HepG2 (cell line): ENCODE measurements at places on chromosomes 13 and 19. TPM values are rescaled to one million over a fixed set of nuclear protein-coding genes. Genes with fewer than 3 reads are reported as not detected.

- H3K4me1 ChIP-seq, result peaks cover 36% of the 10 kb centered on the region
- no peak overlapping the region for H3K27ac ChIP-seq
- H3K27me3 ChIP-seq, result peaks cover 4% of the 10 kb centered on the region; the same call in 1 of the 2 replicates
- DNase-seq, result no peak
- no peak overlapping the region for H3K4me3 ChIP-seq
Observed at GRCh38 chr19:294946-295686, 3.9 kb upstream of the PLPP2 start.

DNA sequence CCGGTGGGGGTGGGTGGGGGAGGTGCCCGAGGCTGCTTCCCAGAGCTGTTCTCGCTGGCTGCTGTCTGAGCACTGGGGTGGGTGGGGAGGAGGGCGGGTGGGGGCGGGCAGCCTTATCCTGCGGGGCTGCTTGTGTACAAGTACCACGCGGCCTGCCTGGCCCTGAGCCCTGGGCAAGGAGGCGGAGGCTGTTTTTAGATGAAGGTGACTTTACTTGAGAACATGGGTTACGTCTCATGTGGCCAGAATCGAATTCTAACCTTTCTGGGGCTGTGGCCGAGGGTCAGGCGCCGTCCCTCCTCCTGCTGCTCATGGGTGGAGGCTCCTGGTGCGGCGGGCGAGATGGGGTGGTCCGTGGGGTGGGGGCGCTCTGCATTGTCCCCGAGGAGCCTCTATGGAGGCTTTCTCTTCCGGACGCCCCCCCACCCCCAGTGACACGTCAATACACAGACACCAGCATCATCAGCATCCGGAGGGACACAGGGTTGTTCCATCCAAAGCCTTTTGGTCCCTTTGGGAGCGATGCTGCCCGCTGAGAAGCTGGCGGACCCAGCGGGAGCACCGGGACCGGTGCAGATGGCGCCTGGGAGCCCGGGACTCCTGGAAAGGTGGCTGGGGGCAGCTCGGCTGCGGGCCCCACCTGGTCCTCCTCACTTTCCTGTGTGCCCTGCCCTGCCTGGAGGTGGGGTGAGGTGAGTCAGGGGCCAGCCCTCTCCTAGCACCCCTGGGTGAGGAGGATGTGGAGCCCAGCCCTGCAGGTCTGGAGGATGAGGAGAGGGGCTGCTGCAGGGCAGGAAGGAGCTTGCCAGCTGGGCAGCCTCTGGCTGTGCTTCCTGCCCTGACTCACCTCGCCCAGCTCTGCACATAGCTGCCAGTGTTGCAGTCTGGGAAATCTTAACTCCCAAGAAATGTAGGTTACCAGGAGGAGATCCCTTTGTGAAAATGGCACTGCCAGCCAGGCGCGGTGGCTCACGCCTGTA, 3.4 kb downstream of the BSG start:
- peak overlapping the region; percentile 90 for H3K4me3 ChIP-seq
- DNase-seq, result no peak
- H3K36me3 ChIP-seq, result peaks cover 23% of the 10 kb centered on the region
- no peaks in the 10 kb centered on the region for H3K27me3 ChIP-seq
- no peak overlapping the region for H3K27ac ChIP-seq
- peaks cover 16% of the 10 kb centered on the region for H3K4me1 ChIP-seq

DNA sequence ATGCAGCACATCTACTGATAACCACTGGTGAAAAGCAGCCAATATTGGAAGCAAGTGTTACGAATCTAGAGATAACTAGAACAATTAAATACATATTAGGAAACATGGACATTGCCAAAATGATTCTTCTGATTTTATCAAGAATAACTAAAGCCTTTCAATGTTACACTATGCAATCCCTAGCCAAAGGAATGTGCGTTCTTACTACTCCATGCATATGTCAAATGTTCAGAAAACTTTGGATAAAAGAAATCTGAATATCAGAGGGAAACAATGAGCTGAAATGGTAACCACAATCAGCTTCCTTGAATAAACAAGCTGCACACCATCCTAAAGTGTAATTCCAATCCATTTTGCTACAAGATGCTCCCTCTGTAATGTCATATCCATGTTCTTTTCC, 951 bp upstream of the POSTN start:
- no peak overlapping the region for H3K27ac ChIP-seq
- no peaks in the 10 kb centered on the region for H3K36me3 ChIP-seq
- no peak overlapping the region for H3K4me3 ChIP-seq
- H3K27me3 ChIP-seq, result no peaks in the 10 kb centered on the region

- no peaks in the 10 kb centered on the region for H3K36me3 ChIP-seq
- peak overlapping the region; percentile 57 for H3K4me3 ChIP-seq
- H3K27me3 ChIP-seq, result no peaks in the 10 kb centered on the region
- no peak overlapping the region for H3K27ac ChIP-seq
- peaks cover 28% of the 10 kb centered on the region for H3K4me1 ChIP-seq
- no peak for DNase-seq
Observed at GRCh38 chr19:58538257-58539168, 5.4 kb upstream of the TRIM28 start.

DNA sequence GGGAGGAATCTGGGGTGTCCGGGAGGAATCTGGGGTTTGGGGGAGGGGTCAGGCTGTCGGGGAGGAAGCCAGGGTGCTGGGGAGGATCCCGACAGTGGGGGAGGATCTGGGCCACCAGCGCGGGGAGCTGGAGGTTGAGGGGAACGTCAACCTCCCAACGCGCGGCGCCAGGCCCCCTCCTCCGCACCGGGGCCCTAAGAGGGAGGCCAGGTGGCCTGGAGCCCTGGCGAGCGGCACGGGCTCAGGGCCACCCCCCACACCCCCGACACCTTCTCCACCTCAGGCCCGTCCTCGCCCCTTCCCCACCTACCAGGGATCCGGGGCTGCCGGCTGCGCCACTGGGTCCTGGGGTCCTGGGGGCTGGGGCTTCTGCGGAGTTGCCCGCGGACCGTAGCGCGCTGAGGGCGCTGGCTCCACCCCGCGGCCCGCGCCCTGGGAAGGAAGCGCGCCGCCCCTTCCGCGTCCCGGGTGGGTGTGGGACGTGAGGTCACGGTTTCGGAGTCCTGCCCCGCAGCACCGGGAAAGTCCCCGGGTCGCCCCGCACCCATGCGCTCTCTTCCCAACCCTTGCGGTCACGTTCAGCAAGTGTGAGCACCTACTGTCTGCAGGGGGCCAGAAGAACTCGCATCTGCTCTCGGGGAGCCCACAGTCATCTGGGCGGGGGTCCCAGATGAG, at the start of gene TICAM1:
TICAM1 (minus strand) TSS at position 409 of the 675 bp plus-strand sequence. CDS start 13,335 bp downstream, outside the sequence.
- H3K36me3 ChIP-seq, result no peaks in the 10 kb centered on the region
- peaks cover 27% of the 10 kb centered on the region for H3K4me1 ChIP-seq
- DNase-seq, result no peak
- peak within 1 kb of the TSS; percentile 50 for H3K27ac ChIP-seq
- H3K27me3 ChIP-seq, result no peaks in the 10 kb centered on the region

DNA sequence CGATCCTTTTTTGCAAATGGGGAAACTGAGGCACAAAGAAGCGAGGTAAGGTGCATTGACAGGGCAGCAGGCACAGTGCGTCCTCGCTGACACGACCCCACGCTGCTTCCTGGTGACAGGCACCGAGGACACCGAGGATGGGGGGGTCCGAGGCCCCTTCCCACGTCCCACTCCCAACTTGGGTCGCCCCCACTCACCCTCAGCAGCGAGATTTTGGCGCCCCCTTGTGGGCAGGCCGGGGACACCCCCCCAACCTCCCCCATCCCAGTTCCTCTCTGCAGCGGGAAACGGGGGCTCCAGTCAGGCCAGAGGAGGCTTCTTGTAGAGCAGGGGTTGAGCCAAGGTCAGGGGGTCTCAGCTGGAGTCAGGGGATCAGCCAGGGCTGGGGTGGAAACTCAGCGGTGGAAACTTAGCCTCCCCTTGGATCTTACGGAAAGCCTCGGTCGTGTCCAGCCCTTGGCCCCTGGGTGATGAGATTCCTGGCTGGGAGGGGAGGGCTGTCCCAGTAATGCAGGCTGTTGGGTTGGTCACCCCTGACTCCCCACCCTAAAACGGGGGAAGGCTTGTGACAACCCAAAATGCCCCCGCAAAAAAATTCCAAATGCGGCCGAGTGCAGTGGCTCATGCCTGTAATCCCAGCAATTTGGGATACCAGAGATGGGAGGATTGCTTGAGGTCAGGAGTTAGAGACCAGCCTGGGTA, 8.2 kb downstream of the SMIM24 start:
- DNase-seq, result no peak
- H3K4me3 ChIP-seq, result no peak overlapping the region
- no peaks in the 10 kb centered on the region for H3K36me3 ChIP-seq
- H3K27ac ChIP-seq, result no peak overlapping the region

- no peak overlapping the region for H3K27ac ChIP-seq
- no peaks in the 10 kb centered on the region for H3K36me3 ChIP-seq
- no peaks in the 10 kb centered on the region for H3K4me1 ChIP-seq
Observed at GRCh38 chr13:25768376-25768775, 283.4 kb downstream of the SHISA2 start.

GRCh38 chr13:42086582-42086981, 38.1 kb downstream of the DGKH start:
- H3K4me1 ChIP-seq, result no peaks in the 10 kb centered on the region
- no peak overlapping the region for H3K27ac ChIP-seq
- DNase-seq, result no peak

GRCh38 chr13:78054157-78054556, 135.5 kb upstream of the EDNRB start:
- H3K27me3 ChIP-seq, result no peaks in the 10 kb centered on the region
- H3K4me3 ChIP-seq, result no peak overlapping the region
- H3K4me1 ChIP-seq, result no peaks in the 10 kb centered on the region
- no peaks in the 10 kb centered on the region for H3K36me3 ChIP-seq

GRCh38 chr13:40694426-40694825, 28.0 kb upstream of the FOXO1 start:
- no peak for DNase-seq
- no peaks in the 10 kb centered on the region for H3K27me3 ChIP-seq
- no peaks in the 10 kb centered on the region for H3K36me3 ChIP-seq
- H3K4me3 ChIP-seq, result no peak overlapping the region
- no peaks in the 10 kb centered on the region for H3K4me1 ChIP-seq

GRCh38 chr19:58150328-58150921, at the start of gene ZNF329:
ZNF329 (minus strand) TSS chr19:58150789; CDS start chr19:58129503, 21,286 bp downstream.
- H3K4me1 ChIP-seq, result peaks cover 15% of the 10 kb centered on the region
- DNase-seq, result peak; percentile 66
- peak within 1 kb of the TSS; percentile 73 for H3K27ac ChIP-seq
- H3K27me3 ChIP-seq, result no peaks in the 10 kb centered on the region; the same call in 2 of the 3 replicates

GRCh38 chr13:34587576-34587975, 354.5 kb upstream of the NBEA start:
- no peaks in the 10 kb centered on the region for H3K4me1 ChIP-seq
- 0 out of 2 replicates have a peak, but pooled peaks cover 1% of the 10 kb centered on the region for H3K27me3 ChIP-seq
- H3K36me3 ChIP-seq, result no peaks in the 10 kb centered on the region
- no peak for DNase-seq
- H3K4me3 ChIP-seq, result no peak overlapping the region
- no peak overlapping the region for H3K27ac ChIP-seq

DNA sequence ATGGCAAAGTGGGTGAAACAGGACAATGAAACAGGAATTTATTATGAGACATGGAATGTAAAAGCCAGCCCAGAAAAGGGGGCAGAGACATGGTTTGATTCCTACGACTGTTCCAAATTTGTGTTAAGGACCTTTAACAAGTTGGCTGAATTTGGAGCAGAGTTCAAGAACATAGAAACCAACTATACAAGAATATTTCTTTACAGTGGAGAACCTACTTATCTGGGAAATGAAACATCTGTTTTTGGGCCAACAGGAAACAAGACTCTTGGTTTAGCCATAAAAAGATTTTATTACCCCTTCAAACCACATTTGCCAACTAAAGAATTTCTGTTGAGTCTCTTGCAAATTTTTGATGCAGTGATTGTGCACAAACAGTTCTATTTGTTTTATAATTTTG, 8.6 kb downstream of the CLN5 start:
- no peaks in the 10 kb centered on the region for H3K27me3 ChIP-seq

GRCh38 chr13:110942248-110942981, 27.5 kb upstream of the ANKRD10 start:
- H3K4me1 ChIP-seq, result no peaks in the 10 kb centered on the region
- H3K4me3 ChIP-seq, result no peak overlapping the region
- H3K36me3 ChIP-seq, result no peaks in the 10 kb centered on the region
- H3K27ac ChIP-seq, result no peak overlapping the region
- DNase-seq, result no peak
- peaks cover 4% of the 10 kb centered on the region; the same call in 1 of the 3 replicates for H3K27me3 ChIP-seq

DNA sequence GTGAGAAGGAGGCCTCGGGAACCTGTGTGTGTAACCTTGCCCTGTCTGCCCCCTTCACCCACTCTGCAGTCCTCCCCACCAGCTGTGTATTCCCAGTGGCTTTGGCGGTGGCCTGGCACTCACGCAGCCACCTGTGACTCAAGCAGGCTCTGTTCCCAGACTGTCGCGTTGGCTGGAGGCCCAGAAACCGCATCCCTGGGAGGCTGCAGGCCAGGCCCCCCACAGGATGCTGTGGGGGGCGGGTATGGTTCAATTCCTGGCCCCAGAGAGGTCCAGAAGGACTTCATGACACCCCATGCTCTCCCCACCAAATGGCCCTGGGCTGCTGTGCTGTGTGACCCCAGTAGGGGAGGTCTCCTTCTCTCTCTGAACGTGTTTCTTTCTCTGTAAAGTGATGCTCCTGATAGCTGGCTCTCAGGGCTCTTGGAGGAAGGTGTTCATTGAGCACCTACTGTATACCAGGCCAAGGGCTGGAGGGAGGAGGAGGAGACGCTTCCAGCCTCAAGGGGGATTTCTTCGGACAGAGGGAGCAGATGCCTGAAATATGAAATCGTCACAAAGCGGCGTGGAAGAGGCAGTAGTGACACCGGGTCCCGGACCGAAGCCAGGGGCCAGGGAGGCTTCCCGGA, 1.9 kb upstream of the LINGO3 start:
- peaks cover 23% of the 10 kb centered on the region for H3K4me1 ChIP-seq
- H3K27ac ChIP-seq, result no peak overlapping the region
- H3K4me3 ChIP-seq, result no peak overlapping the region
- no peak for DNase-seq
- peaks cover 51% of the 10 kb centered on the region for H3K27me3 ChIP-seq

GRCh38 chr13:45300190-45300985, 40.6 kb downstream of the TPT1 start:
- no peaks in the 10 kb centered on the region for H3K36me3 ChIP-seq
- peaks cover 13% of the 10 kb centered on the region for H3K4me1 ChIP-seq
- DNase-seq, result no peak
- no peak overlapping the region for H3K27ac ChIP-seq
- H3K27me3 ChIP-seq, result peaks cover 7% of the 10 kb centered on the region; the same call in 1 of the 3 replicates
- H3K4me3 ChIP-seq, result no peak overlapping the region

GRCh38 chr19:13012690-13013608, 17.7 kb downstream of the NFIX start:
- H3K27ac ChIP-seq, result peak overlapping the region; percentile 73
- peak; percentile 52 for DNase-seq
- peaks cover 31% of the 10 kb centered on the region for H3K4me1 ChIP-seq
- H3K36me3 ChIP-seq, result peaks cover 4% of the 10 kb centered on the region; the same call in 1 of the 2 replicates

The ANKLE1 gene
- 0.22 and 0.69 TPM in 2 replicates for total RNA-seq

The ZNF835 gene
- not detected in 2 replicates for total RNA-seq

The AMER2 gene
- not detected in 2 replicates for total RNA-seq

The SLC7A10 gene
- 0.41 and 2.2 TPM in 2 replicates for total RNA-seq

The FGF21 gene
- not detected in 2 replicates for total RNA-seq

The NTF4 gene
- not detected in 2 replicates for total RNA-seq
